ENCODE measurements at places on chromosomes 11 and 22.

DNA sequence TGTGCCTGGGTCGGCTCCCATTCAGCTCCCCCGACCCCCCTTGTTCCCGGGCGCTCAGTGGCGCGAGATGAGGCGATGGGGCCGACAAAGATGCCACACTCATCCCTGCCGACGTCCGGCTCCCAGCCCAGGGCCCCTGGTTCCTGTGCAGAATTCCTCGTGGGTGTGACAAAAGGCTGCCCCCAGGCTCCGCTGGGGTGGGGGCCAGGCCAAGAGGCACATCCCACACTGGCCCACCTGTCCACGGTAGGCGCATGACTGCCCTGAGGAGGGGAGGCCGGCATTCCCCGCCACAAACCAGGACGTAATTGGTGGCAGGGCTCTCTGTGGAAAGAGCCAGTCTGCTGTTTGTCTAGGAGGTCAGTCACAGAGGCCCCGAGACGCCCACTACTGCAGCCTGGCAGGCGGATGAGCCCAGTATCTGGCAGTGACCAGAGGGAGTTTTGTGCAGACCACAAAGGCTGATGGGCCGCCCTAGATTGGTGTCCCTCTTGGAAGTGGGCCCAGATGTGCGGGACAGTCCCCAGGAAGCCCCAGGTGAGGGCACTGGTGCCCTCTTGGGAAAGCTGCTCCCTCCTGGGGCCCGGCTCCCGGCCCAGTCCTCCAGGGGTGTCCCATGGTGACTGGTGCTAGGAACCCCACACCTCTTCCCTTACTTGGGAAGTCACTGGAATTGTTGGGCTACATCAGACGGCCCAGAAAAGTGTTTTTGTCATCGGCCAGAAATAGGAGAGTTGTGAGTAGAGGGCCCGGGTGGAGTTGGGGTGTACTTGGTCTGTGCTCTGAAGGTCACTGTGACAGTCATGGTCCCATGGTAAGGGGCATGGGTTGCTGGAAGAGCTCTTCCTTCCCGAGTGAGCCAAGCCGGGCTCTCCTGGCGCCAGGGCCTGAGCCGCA is 5.8 kb downstream of the CCND1 start:
- no peak for DNase-seq

DNA sequence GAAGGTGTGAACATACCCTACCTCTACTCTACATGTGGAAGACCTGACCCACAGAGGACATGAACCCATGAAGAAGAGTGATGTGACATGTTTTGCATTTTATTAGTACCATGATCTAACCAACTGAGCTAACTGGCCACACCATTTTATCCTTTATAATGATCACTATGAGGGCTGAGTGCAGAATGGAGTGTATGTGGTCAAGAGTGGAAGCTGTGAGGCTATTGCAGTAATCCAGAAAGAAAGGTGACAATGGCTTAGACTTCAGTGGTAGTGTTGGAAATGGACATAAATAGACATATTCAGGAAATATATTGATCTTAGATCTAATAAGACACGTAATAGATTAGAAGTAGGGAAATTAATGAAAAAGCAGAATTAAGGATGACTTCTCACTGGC is 3.8 kb downstream of the SRSF8 start:
- no peak for DNase-seq

GRCh38 chr11:3126901-3127691 is 38.0 kb downstream of the OSBPL5 start:
- no peak for DNase-seq

DNA sequence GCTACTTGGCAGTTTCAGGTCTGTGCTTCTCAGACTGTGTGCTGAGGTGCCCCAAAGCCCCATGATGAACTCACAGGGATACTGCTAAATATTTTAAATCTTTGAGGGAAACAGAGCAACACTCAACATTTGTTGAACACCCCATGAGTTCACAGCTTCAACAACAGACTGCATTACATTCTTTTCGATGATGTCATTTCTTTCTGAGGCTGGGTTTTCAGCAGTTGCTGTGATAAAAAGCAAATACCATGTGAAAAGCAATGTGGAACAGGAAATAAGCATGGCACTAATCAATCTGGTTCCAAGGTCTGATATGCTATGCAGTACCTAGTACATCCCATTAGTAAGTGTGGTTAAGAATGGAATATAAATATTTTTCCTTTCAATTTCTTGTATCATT is 82.7 kb downstream of the RPL27A start:
- no peak for DNase-seq

DNA sequence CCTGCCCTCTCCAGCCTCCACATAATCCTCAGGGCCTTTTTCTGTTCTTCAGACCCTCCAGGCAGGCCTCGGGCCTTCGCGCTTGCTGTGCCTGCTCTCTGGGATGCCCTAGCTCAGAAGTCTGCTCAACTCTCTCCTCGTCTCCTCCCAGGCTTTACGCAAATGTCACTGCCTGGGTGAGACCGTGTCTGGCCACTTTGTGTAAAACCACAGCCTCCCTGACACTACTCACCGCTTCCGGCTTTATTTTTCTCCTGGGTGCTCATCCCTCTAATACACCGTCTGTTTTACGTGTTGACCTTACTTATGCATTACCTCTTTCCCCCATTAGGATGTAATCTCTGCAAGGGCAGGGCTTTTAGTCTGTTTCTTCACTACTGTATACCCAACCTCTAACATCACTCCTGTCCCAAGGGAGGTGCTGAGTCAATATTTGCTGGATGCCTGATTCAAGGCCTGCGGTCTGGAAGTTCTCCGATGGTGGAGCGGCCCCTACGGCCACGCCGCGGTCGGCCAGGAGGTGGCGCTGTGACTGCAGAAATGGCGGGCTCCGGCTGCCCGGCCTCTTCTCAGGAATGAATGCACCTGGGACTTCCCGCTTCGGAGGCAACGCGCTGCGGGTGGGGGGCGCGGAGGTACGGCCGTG is 58.2 kb upstream of the THY1 start:
- peak; percentile 77 for DNase-seq

DNA sequence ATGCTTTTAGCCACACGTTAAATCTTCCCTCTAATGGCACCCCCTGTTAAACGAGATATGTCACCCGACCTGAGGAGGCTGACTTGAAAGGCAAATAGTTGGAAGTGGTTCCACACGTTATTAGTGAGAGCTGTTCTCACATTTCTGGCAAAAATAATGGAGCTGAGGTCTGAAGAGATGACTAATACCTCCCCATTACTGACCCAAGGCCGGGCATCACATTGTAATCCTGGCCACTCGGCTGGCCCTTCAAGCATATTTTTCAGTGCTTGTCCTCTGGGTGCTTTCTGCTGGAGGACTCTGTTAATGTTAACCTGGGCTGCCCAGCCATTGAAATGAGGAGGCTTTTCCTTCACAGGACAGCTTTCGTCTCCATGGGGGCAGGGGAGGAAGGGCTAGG is 260.0 kb upstream of the CADM1 start:
- no peak for DNase-seq

DNA sequence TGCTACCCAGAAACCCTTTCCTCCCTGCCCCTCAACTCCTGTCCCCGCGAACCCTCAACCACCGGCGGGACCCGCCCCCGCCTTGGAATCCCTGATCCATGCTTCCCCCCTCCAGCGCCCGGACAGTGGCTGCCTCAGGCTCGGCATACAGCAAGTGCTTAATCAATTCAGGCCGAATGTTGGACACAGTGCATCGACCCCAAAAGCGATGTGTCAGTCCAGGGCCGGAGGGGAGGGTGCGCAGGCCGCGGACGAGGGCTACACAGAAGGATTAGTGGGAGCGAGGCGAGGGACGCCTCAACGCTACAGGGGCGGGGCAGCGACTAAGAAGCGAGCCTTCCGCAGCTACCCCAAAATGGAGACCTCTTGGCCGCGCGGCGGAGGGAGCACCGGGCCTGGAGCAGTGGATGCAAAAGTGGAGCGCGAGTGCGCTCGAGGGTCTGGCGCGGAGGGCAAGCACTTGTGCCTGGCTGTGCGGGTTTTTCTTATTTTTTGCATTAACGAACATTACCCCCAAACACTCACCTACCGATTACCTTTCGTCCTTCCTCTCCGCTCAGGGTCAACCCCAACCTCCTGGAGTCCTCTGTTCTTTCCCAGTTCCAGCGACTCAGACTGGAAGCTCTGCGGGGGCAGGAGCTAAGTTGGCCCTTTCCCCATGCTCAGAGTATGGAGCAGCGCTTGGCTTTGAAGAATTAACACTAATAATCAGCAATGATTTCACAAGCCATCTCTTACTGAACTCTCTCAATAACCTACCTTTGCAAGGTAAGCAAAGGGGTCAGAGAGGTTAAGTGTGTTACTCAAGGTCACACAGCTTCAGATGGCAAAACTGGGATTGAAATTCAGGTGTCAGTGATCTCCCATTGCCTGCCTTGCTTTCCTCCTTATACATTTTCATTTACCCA is 30.0 kb upstream of the WNT11 start:
- peak; percentile 68 for DNase-seq

- DNase-seq: no peak
Observed at GRCh38 chr11:8040261-8040920, 40.6 kb upstream of the TUB start.

Measured in NCI-H1105 treated with DMSO at 0.1 percent for 48 hours (cell line).